ENCODE measurements at places on chromosomes 16 and 17. TPM values are rescaled to one million over a fixed set of nuclear protein-coding genes. Genes with fewer than 3 reads are reported as not detected.

The KRT10 gene
- 57.0 TPM for total RNA-seq

The CCL17 gene
- not detected for total RNA-seq

- peak; percentile 20 for DNase-seq
Observed at GRCh38 chr17:40558890-40559563, 6.2 kb downstream of the CCR7 start.

- DNase-seq: peak; percentile 85
Observed at GRCh38 chr17:143785-144281, 6.5 kb downstream of the SCGB1C2 start.

GRCh38 chr17:8494506-8495111 lies 58.9 kb downstream of the NDEL1 start:
- DNase-seq: no peak

DNA sequence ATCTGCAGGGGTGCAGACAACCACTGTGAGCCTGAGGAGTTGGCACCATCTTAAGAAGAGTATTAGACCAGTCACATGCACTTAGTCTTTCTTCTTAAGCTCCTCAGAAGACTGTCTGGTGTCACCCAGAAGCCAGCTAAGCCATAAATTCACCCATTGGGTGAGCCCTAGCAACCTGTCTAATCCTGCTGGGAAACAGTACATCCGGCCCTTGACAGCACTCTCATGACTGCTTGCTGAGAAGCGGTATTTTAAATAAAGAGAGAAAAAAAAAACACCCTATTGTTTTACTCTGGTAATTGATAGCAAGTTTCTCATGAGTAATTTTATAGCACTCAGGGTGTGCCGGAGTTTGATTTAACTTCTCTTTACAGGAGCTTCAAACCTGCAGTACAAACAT lies 134.7 kb downstream of the SOX9 start:
- no peak for DNase-seq
